NCI-H510A treated with DMSO at 0.1 percent for 48 hours (cell line): ENCODE measurements at places on chromosomes 13 and 19.

DNA sequence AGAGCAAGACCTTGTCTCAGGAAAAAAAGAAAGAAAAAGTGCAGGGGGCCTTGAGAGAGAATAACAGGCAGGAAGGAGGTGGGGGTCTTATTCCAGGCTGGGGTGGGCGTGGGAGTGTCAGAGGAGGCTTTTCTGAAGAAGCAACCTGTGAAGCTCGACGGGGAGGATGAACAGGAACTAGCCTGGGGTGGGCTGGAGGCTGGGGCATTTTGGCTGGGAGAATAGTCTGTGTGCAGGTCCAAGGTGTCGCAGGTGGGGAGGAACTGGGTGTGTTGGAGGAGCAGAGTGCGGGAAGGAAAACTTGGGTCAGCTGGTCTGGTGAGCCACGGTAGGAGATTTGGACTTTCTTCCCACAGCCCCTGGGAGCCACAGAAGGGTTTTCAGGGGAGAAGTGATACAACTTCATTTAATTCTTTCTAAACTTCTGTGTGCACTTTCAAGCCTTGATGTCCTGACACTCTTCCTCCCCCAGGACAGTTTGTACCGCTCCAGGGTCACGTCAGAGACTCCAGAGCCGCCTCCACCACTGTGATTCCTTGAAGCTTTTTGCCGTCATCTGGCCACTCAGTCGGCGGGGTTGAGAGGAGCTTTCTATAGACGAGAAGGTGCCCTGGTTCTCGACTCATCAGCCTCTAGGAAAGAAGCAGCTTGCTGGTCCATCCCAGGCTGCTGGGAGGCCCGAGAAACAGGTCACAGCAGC, 138.7 kb downstream of the SIPA1L3 start:
- DNase-seq, result no peak

DNA sequence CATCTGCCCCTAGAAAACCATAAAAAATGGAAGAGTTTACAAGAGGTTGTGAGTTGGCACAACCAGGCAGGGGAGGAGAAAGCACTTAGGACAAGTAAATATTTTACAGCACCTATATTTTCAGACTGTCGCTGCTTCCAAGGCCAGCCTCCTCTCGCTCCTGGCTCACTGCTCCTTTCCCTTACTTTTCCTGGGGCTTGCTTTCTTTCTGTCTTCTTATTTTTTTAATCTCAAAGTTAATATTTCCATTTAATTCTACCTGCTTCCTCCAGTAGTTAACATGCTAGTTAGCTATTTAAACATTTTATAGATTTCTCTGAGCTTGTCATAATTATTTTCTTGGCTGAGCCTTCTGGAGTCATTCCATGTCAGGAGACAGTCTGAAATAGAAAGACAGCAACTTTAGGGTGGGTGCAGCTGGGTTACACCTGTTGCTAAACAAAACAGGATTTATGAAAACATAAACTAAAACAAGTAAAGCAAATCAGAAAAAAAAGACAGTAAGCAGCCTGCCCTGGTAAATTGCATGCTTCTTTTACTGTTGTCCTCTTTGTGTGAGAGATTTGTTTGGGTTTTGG, 330.1 kb downstream of the DLEU7 start:
- DNase-seq, result no peak

GRCh38 chr19:33275559-33275932, 26.8 kb downstream of the CEBPA start:
- no peak for DNase-seq

GRCh38 chr19:15934332-15935078, at the start of gene CYP4F11:
Gene CYP4F11 (minus strand): TSS chr19:15934529. CDS start chr19:15934408, 121 bp downstream.
- DNase-seq, result no peak

- no peak for DNase-seq
Observed at GRCh38 chr19:38686530-38686888, 39.1 kb downstream of the ACTN4 start.

- DNase-seq, result no peak
Observed at GRCh38 chr13:97976610-97977521, 23.4 kb downstream of the IPO5 start.

DNA sequence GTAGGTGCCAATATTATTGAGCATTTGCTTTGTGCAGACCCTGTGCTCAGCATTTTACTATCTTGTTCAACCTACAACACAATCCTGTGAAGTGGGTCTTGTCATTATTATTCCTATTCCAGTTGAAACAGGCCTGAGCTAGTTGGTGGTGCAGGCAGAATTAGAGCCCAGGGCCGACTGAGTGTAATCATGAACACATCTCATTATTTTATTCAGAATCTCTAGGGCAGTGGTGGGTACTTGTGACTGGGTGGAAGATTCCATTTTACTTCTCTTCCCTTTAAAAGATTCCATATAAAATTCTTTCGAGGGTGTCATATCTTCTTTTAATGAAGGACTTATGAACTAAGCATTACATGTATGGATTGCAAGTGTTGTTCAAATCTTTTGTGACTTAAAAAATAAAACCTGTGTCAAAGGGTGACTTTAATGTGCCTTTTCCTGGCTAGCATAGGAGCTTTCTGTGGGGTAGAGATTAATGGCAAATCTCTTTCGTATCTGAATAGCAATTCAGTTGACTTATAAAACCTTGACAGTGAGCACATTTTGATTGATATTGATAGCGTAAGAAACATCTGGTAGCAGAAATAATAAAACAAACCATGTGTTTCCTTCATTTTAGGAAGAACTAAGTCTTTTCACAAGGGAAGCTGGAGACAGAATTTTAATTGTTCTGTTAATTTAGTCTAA, 20.3 kb downstream of the B3GLCT start:
- DNase-seq, result no peak

GRCh38 chr13:56718791-56719190, 421.9 kb upstream of the PRR20A start:
- DNase-seq, result no peak

GRCh38 chr13:113802090-113802531, 43.1 kb downstream of the TMEM255B start:
- DNase-seq, result no peak

- DNase-seq, result no peak
Observed at GRCh38 chr19:1473085-1473851, 5.7 kb downstream of the C19orf25 start.

- DNase-seq, result no peak
Observed at GRCh38 chr13:66180836-66181235, 1049.3 kb downstream of the PCDH9 start.

DNA sequence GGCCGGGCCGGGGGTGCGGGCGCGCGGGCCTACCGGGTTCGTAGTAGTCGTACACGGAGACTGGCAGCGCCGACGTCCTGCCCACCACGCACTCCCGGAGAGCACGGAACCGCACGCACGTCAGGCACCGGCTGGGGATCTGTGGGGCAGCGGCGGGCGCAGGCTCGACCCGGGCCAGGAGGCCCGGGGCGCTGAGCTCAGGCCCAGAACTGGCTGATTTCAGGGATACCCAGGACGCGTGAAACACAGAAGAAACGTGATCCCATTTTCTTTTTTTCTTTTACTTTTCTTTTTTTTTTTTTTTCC, 9.0 kb downstream of the F2RL3 start:
- DNase-seq, result no peak

- no peak for DNase-seq
Observed at GRCh38 chr19:33811736-33812387, 15.2 kb downstream of the KCTD15 start.

- DNase-seq, result no peak
Observed at GRCh38 chr19:6503407-6504201, 1.5 kb upstream of the TUBB4A start.

- no peak for DNase-seq
Observed at GRCh38 chr13:24631922-24632321, 48.3 kb upstream of the ATP12A start.

GRCh38 chr13:53250977-53251376, 222.4 kb downstream of the OLFM4 start:
- no peak for DNase-seq

- DNase-seq, result no peak
Observed at GRCh38 chr19:49155005-49155819, at the start of gene HRC. Gene HRC (minus strand): TSS chr19:49155396. CDS start chr19:49155237, 159 bp downstream.

GRCh38 chr19:16382775-16383543, 58.3 kb downstream of the KLF2 start:
- peak; percentile 75 for DNase-seq

DNA sequence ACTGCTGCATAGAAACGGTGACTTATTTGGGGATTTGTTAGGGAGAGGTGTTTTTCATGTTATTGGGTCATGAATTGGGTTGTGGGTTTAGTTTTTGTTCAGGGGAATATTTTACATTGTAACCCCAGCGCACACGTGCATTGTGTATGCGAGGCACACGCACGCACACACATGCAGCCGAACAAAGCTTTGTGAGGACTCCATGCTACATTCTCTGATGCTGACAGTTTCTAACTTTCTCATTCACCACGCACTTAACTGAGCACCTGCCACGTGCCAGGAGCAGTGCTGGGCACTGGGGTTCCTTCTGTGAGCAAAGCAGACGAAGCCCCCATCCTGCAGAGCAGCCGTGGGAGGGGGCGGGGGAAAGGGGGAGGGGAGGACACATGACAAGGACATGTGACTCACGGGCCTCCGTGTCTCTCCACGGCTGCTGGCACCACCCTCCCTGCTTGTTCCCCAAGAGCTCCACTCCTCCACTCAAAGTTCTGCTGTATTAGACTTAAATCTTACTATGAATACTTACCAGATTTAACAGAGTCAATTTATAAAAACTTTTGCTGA, 55.6 kb downstream of the SLC7A9 start:
- DNase-seq, result no peak

- no peak for DNase-seq
Observed at GRCh38 chr13:26310003-26310402, 56.1 kb downstream of the CDK8 start.

GRCh38 chr13:40923867-40924266, 95.2 kb downstream of the ELF1 start:
- DNase-seq, result no peak

DNA sequence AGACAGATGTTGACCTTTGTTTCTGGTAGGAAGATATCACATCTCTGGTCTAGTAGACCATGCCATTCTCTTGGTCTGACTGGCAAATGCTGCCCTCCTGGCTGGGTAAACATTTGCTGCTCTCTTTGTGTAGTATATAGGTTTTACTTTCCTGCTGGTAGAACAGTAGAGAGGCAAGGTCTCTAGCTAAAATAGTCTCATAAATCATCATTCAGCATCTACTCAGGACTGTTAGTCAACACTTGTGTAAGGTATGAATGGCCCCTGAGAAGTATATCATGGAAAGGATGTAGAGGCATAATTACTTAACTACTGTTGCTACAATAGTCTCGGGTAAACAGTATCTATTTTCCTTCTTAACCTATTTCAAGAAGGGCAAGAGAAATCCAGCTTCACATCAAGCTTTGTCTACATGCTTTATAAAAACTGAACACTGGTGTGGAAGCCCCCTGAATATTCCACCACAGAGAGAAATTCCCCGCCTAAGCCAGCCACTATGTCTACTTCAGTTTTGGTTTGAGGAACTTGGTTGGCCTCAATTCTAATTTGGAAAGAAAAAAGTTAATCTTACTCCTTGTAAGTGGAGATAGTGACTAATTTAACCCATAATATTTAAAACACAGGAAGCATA, 18.4 kb upstream of the MYCBP2 start:
- peak; percentile 82 for DNase-seq

DNA sequence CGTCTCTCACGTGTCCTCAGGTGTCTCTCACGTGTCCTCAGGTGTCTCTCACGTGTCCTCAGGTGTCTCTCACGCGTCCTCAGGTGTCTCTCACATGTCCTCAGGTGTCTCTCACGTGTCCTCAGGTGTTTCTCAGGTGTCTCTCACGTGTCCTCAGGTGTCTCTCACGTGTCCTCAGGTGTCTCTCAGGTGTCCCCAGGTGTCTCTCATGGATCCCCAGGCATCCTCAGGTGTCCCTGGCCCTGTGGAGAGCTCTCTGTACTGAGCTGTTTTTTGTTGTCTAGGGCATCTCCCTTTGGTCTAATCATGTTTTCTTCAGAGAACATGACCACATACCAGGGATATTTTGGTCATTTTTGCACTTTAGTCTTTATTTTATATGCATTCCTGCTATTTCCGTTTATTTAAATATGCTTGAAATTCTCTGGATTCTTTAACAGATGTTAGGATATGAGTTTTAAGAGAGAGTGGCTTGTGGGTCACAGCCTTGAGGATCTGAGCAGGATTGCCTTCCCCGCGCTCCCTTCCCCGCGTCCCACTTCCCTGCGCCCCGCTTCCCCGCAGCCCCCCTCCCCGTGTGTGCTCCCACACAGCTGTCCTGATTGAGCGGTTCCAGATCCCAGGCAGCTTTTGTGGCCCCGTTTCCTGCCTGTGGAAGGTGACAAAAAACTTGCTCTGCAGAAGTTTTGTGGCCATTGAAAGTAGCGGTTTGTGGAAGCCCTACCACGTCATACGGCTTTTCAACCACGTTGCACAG, 31.9 kb downstream of the ATP4B start:
- DNase-seq, result no peak

DNA sequence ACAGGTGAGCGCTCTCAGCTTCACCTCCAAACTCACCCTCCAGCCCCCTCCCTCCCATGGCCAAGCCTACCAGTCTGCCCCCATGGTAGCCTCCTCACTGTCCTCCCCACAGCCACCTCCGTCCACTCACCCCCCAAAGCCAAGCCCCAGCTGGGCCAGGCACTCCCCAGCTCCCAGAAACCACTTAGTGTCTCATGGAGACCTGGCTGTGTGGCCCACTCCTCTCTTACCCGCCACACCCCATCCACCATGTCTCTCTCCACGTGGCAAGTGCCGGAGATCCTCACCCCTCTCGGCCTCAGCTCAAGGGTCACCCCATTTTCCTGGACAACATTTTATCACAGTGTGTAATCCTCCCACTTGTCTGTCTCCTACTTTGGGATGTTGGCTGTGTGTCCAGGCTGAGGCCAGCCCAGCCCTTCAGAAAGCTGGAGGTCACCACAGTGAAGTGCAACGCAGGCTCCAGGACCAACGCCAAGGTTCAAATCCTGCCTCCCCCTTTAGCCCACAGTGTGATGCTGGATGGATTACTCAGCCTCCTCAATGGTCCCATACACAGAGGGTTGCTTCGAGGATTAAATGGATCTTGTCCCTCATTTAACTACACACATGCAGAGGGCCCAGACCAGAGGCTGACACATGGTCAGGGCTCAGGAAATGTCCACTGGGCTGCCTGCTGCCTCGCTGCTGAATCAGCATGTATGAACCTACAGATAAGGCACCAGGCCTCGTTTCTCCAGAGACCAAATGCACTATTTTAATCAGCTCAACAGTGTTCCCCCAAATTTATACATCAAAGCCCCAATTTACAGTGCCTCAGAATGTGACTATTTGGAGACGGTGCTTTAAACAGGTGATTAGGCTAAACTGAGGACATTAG, 71.3 kb downstream of the CEBPG start:
- no peak for DNase-seq

- peak; percentile 84 for DNase-seq
Observed at GRCh38 chr19:18594096-18594823, 5.7 kb downstream of the REX1BD start.

DNA sequence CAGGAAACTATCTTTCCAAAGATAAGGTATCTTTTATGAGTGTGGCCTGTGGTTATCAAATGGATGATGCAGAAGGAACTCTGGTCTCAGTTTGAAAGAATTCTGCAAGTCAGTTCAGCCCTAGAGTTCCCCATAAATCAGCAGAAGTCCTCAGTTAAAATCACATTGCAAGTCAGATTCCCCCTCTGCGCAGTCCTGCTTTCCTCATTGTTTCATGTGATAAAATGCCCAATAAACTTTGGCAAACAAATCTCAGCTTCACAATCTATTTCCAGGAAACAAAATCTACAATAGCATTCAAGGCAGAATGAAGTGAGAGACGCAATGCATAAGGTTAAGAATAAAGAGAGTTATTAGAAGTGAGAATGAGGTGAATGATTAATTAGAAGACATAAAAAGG, 216.3 kb upstream of the KLHL1 start:
- DNase-seq, result no peak
